ENCODE measurements at places on chromosomes 6 and 20.

GRCh38 chr20:62119591-62120364 is 2.5 kb upstream of the LSM14B start:
- no peak for DNase-seq

GRCh38 chr20:40993794-40994540 is 34.7 kb upstream of the TOP1 start:
- no peak for DNase-seq

GRCh38 chr6:164693944-164694343 is 615.5 kb downstream of the C6orf118 start:
- DNase-seq = no peak

- no peak for DNase-seq
Observed at GRCh38 chr20:16271450-16271849, 301.8 kb downstream of the KIF16B start.

DNA sequence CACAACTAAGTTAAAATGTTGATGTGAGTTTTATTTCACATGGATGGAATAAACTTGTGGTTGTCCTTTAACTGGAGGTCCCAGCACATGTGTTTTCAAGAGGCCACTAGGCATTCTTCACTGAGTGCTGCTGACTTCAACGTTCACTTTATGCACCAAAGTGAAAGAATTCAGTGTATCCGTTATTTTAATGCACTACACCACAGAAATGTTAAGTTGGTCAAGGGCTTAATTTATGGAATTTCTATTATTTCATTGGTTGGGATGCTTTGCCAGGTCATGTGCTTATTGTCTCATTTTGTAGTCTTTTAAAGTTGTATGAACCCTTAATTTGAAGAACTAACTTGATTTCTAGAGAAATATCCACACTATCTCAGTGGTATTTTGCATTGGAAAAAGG is 106.4 kb downstream of the PPP1R14C start:
- no peak for DNase-seq

DNA sequence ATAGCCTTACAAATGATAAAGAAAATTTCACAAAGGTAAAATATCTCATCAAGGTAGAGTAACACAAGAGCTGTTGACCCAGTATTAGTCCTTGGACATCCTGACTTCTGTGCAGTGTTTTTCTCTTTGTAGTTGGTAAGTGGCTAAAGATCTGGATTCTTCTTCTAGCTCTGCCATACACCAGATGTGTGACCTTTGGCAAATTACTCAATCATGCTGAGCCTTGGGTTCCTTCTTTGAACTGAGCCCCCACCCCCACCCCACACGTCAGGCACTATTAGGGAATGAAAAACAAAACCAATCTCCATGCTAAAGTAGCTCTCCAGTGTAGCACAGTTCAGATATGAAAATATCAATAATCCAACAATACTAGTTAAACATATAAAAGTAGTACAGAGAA is 15.1 kb upstream of the TRIM39 start:
- no peak for DNase-seq

DNA sequence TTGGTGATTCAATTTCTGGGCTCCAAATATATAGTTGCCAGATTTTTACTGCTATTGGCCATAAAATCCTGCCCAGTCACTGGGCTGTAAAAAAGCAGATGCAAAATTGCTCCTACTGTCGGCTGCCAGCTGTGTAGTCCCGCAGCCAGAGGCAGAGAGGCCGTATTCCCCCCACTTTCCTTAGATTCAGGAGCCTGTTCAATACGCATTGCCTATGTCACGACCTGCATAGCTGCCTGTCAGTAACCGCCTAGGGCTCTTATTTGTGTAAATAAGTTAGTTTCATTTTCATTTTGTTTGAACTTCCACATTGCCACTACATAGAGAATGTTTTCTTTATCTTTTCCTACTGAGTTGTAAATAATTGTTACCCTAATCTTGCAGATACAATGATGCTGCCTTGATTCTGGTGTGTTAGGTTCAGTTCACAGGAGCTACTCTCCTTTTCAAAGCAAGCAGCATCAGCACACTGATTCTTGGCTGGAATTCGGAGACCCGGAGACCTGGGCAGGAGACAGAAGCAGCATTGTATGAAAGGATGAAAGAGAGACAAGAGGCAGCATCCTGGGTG is 46.0 kb upstream of the UST start:
- DNase-seq = no peak

DNA sequence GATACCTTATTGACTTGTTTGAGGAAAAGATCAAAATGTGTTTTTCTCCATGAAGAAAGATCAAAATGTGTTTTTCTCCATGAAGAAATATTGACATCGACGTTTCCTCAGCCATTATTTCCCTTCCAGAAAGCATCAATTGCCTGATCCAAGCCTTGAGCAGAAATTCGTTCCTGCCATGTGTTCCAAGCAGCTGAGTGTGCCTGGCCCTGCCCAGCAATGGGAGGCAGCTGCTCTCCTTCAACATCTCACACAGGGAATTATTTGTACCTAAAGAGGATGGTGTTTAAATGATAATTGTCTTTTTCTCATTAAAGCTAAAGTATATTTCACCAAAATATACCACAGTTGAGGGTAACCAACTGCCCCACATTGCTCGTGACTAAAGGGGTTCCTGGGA is 7.8 kb upstream of the DUSP22 start:
- DNase-seq = no peak

DNA sequence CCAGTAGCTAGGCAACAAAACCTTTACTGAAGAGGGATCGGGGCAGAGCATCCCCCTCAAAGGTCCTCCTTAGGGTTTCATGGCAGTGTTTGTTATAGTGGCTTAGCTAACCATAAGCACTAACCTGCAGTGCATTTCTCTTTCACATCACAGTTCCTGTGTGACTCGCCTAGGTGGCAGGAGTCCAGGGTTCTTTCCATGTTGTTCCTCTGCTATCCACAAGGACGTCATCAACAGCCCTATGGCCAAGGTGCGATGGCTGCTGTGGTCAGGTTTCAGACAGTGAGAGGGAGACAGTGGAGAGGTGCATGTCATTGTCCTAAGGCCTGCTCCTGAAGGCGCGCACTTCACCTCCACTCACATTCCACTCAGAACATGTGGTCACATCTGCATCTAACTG is 38.8 kb upstream of the FOXA2 start:
- DNase-seq = no peak

DNA sequence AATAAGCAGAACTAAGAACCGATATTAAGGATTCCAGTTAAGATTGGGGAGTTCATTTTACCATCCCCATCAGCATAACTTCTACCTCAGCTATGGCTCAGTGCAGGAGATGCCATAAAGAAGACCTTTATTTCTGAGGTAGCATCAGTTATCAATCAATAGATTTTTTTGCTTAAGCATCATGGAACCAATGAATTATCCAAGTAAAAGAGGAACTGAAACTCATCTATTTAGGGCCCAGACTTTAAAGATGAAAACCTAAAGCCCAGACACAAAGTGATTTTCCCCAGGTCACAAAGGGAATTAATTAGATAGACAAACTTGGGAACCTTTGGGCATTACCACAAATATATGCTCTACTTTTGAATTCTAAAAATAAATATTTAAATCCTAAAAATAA is 59.2 kb upstream of the TINAG start:
- no peak for DNase-seq

GRCh38 chr6:150211700-150212511 is 69.1 kb downstream of the PPP1R14C start:
- no peak for DNase-seq

- no peak for DNase-seq
Observed at GRCh38 chr6:150634176-150634963, 34.7 kb downstream of the PLEKHG1 start.
